ENCODE measurements at places on chromosomes 1 and 21.

- DNase-seq: no peak
Measured at GRCh38 chr1:108194051-108194450, 6.1 kb downstream of the SLC25A24 start.

DNA sequence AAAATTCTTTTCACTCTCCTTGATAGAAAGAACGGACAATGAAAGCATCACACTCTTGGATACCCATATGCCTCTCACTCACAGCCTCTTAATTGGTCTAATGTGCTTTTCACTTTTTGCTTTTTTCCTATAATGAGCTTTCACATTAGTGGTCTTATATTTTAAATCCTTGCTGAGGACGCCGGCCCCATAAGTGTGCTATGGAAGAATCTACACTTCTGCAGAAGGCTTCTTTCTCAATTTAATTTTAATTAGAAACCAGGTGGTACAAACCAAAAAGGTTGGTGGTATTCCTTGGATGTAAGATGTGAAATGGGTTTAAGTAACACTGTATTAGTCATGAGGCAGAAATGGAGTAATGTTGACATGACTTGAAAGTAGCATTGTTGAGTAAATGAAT lies 190.6 kb upstream of the NFIA start:
- DNase-seq: no peak

DNA sequence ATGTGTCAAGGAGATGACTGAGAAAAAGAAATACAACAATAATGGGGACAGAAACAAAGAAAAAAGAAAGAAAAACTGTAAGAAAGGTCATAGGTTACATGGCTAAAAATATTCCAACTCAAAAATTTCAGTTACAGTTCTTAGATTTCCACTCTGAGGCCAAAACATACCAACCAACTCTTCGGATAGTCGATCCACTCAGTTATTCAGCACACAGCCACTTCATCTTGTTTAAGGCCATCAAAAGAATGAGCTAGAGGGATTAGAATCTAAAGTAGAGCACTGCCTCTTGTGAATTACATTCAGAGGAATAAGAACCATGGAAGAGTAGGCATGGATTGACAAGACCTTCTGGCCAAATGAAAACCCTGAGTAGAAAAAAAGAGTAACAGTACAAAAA lies 277.0 kb downstream of the MRPL39 start:
- DNase-seq: no peak

DNA sequence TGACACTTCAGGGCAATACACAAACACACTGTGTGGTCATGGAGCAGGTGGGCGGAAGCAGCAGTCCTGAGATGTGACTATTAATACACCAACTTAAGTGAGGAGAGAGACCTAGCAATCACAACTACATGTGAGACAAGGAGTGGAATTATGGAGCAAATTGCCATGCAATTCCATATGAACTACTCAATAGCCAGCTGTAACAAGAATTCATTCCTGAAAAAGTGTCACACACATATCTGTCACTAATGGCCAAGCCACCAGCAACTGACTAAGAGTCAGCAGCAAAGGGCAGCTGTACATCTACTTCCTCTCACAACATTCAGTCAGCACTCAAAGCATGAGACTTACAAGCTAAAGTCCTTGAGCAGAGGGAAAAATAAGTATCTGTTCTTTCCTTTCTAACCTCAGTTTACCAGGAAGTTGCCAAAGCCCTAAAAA lies 46.2 kb downstream of the GPR3 start:
- no peak for DNase-seq

- DNase-seq: no peak
Measured at GRCh38 chr1:170214117-170215032, 68.6 kb downstream of the NTMT2 start.

DNA sequence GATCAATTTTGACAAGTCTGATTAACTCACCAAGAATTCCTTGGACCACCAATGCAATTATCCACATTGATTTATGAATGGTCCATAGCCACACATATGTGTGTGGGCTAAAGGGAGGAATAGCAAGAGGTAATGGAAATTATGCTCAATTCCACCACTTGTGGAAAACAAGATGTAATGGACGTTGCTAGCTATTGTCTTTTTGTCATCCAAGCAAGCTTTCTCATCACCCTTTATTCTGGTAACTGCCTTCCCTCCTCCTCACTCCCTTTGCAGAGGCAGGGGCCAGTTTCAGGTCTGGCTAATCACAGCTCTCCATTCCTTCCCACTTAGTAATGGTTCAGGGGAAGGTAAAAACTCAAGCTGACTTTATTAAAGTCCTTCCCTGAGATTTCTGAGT lies 24.7 kb upstream of the RAB3GAP2 start:
- DNase-seq: no peak

DNA sequence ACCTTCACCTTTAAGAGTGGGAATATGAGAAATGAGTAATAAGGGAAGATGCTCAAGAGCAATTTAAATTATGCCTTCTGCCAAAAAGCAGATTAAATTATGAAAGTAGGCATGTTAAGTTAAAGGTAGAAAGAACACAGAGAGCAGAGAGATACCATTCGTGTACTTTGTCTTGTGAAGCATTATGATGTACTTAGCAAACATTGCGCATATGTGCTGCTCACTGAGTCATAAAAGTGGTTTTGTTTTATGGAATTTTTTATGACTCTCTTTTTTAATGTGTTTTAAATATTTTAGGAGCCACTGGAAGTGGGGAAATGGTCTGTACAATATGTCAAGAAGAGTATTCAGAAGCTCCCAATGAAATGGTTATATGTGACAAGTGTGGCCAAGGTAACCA lies 35.3 kb downstream of the MTF2 start:
- no peak for DNase-seq

GRCh38 chr1:172815740-172816139 lies 156.8 kb downstream of the FASLG start:
- no peak for DNase-seq

- DNase-seq: no peak
Measured at GRCh38 chr1:211336775-211337174, 10.1 kb downstream of the TRAF5 start.

- no peak for DNase-seq
Measured at GRCh38 chr1:12315146-12315545, 85.3 kb downstream of the VPS13D start.

DNA sequence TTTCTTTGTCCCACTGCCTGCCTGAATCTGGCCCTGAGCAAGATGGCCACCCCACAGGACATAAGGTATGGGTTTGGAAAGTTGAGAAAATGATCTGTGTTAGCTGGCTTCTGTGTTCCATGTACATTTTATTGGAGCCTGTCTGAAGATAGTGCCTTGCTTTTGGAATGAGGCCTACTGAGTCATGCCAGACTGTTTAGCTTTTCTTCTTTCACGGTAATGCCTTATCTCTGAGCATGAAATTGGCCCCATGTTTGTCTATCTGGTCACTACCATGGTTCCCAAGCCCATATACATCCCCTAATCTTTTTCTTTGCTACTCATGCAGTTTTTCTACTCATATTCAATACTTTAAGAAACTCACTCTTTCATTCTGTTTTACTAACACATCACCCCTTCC lies 85.1 kb upstream of the LMO4 start:
- DNase-seq: no peak

DNA sequence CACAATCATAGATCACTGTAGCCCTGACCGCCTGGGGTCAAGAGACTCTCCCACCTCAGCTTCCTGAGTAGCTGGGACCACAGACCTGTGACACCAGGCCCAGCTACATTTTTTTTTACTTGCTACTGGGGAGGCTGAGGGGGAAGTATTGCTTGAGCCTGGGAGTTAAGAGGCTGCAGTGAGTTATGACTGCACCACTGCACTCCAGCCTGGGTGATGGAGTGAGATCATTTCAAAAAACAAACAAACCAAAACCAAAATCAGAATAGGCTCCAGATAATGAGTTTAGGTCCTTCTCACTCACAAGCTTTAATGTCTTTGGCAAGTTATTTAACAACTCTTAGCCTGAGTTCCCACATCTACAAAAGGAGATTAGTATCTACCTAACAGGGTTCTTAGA lies 22.8 kb downstream of the WDR26 start:
- DNase-seq: no peak

GRCh38 chr1:228405200-228405978 lies 1.2 kb downstream of the TRIM11 start:
- DNase-seq: no peak

DNA sequence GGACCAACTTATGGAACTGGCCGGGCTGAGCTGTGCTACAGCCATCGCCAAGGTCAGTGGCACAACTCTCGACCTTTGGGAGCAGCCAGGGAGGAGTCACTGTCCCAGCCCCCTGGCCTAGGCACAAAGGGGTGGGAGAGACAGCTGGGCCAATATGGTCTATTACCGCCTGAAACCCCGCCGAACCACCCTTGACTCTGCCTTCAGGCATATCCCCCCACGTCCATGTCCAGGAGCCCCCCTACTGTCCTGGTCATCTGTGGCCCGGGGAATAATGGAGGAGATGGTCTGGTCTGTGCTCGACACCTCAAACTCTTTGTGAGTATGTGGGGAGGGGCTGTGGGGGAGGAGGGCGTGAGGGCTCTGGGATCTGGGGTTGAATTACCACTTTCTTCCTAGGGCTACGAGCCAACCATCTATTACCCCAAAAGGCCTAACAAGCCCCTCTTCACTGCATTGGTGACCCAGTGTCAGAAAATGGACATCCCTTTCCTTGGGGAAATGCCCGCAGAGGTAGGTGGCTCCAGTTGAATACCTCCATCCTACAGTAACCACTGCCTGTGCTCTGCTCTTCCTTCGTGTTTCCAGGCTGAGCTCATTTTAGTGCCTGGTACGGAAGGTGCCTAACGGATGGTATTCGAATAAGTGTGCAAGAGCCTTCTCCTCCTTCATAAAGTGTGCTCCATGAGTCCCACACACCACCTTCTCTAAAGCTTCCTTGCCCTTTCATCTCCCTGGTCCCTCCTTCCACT lies 758 bp downstream of the NAXE start:
- DNase-seq: no peak

DNA sequence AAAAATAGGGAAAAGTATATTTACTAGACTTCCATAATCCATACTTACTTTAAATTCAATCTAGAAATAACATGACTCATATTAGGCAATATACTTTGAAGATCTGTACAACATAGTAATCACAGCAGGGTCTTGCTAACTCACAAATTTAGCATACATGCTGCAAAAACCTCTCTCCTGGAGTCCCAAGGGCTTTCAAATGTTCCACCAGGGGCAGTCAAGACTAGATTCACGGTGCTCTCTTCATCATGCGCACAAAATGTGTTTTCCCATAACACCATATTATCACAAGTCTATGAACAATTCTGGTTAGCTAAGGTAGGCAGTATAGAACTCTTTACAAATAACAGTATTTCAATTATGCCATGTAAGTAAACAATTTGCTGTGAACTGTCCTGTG lies 45.8 kb downstream of the SSX2IP start:
- no peak for DNase-seq

DNA sequence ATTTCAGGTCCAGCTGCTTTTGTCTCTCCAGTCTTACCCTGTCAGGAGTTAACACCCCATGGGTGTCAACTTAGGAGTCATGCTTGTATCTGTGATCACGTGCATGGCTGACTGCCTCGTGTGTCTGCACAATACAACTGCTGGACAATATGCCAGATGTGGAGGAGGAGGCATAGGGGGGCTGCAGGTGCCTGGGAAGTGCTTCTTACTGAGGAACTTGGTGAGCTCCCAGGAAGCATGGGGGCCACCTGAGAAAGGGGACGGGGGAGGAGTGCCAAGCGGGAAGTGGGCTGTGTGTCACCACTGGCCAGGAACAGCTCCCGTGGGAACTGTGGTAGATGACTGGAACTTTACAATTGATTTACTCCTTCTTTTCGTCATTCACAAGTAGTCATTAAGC lies 9.5 kb downstream of the RHEX start:
- no peak for DNase-seq

DNA sequence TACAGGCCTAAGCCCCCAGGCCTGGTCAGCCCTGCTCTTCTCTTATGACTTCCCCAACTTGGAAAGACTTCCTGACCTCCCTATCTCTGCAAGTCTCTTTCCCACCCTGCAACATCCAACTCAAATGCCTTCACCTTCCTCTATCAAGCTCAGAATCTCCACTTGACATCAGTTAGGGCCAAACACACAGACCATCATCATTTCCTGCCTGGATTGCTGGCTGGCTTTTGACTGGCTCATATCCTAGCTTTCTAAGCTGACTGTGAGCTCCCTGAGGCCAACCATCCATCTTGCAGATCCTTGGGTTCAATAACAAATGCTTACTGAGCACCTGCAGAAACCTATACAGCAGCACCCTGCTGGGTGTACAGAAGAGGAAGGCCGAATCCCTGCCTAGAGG lies 137.3 kb upstream of the EDN2 start:
- DNase-seq: no peak

DNA sequence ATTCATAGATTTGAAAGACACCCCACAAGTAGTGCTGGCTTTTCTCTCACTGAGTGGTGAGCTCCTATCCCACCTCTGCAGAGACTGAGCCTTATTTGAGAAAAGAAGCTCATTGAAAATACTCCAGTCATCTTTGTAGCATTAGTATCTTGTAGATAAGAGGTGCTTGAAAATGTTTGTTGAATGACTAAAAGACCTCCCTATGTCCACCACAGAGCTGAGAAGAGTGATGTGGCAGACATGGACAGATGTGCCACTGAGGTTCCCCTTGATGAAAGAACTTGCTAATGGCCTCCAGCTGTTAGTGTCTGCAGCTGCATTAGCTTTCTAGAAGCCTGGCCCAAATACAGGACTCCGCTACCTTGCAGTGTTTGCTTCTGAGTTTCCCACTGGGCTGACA lies 29.3 kb upstream of the ZBTB8A start:
- DNase-seq: no peak

DNA sequence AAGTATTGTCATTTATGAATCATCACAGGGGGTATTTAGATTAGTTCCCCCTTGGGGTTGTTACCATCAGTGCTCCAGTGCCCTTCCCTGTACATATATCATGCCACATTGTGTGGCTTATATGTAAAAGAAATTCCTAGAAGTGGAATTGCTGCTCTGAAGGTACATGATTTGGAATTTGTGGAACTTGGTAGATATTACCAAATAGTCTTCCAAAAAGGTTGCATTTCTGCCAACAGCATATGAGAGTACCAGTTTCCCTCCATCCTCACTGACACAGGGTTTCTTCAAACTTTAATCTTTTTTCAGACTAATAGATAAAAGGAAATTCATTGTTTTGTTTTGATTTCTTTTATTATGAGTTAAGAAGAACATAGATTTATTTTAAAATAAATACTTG lies 41.3 kb downstream of the AKNAD1 start:
- DNase-seq: no peak

Measured in spinal cord (tissue), 10 donors.